ENCODE measurements at places on chromosomes 1 and 21. TPM values are rescaled to one million over a fixed set of nuclear protein-coding genes. Genes with fewer than 3 reads are reported as not detected.

MOB3C gene
- total RNA-seq: 10.4 TPM

DNA sequence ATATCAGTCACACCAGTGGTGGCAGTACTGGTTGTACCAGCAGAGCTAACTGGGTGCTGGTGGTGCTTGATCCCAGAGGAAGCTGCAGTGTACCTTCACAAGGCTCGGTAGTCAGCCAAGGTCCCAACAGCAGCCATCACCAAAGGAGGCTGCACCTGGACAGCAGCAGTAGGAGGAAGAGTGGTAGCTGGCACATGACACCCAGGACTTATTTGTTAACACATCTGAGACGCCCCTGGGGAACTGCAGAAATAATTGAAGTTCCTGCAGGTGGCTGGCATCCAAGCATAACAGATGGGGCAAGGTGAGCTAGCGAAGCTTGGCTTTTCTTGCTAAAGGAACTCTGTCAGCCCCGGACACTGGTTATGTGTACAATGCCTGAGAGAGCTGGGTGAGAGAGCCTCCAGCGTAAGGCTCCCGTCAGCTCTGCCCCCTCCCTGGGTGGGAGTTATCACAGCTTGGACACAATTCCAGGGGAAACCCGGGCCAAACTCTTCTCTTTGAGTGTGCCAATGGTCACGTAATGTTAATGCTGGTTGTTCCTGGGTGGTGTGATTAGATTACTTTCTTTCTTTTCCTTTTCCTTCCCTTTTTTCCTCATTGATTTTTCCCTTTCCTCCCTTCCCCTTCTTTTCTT is 29.1 kb upstream of the PARP1 start:
- H3K36me3 ChIP-seq: no peaks in the 10 kb centered on the region
- DNase-seq: no peak
- no peaks in the 10 kb centered on the region for H3K4me1 ChIP-seq
- H3K27me3 ChIP-seq: peaks cover 23% of the 10 kb centered on the region

GRCh38 chr21:43864962-43865539 is at the start of gene AGPAT3:
Gene AGPAT3 (plus strand): TSS chr21:43865223. CDS start chr21:43959682, 94,459 bp downstream.
- H3K4me3 ChIP-seq: peak within 1 kb of the TSS; percentile 87
- H3K27me3 ChIP-seq: no peaks in the 10 kb centered on the region
- H3K4me1 ChIP-seq: peaks cover 34% of the 10 kb centered on the region
- peaks cover 7% of the 10 kb centered on the region for H3K36me3 ChIP-seq

DNA sequence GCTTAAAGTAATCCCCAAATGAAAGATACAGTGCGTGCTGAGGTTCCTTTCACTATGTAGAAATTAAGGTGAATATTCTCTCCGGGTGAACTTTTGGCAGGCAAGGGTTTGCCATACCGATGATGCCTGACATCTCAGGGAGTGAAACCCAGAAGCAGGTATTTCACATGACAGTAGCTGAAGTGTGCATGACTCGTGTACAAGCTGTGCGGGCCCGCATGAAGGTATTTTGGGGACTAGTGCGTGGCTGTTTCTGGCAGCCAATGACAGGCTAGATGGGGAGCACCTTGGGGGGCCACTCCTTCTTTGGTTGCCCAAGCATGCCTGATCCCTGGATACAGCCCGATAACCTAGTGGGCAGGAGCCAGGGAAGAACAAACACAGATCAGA is 569.0 kb downstream of the SMYD3 start:
- no peak for DNase-seq
- H3K4me1 ChIP-seq: no peaks in the 10 kb centered on the region
- no peaks in the 10 kb centered on the region for H3K36me3 ChIP-seq
- no peaks in the 10 kb centered on the region for H3K27me3 ChIP-seq
